ENCODE measurements at places on chromosomes 7 and 10.
A peak's percentile ranks its signal among the peaks of the same experiment; 100 is the strongest.

- 0 out of 2 replicates have a peak, but pooled peaks cover 2% of the 10 kb centered on the region for H3K4me1 ChIP-seq
- no peak overlapping the region for H3K4me3 ChIP-seq
- no peak overlapping the region for H3K27ac ChIP-seq
- no peaks in the 10 kb centered on the region for H3K36me3 ChIP-seq
Measured at GRCh38 chr10:11177926-11178471, 160.3 kb downstream of the CELF2 start.

- H3K4me1 ChIP-seq, result peaks cover 7% of the 10 kb centered on the region
- no peaks in the 10 kb centered on the region for H3K36me3 ChIP-seq
- H3K4me3 ChIP-seq, result no peak overlapping the region
- no peaks in the 10 kb centered on the region for H3K27me3 ChIP-seq
Measured at GRCh38 chr10:114347791-114348190, 56.5 kb downstream of the AFAP1L2 start.

DNA sequence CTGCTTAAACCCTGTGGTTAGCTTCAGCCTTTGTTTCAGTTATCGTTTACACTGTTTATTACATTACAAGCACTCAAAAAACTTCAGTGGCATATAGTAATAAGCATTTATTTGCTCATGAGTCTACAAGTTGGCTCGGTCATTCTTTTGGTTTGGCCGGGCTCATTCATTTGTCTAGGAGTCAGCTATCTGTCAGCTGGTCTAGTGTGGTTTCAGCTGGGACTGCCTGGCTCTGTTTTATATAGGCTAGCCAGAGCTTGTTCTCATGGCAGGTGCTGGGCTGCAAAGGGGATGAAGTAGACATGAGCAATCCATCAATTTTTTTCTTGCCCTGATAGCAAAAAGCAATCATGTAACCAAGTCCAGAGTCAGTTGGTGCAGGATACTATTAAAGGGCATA lies 103.6 kb downstream of the MKLN1 start:
- no peak for DNase-seq
- H3K27me3 ChIP-seq, result no peaks in the 10 kb centered on the region
- no peak overlapping the region for H3K4me3 ChIP-seq
- no peaks in the 10 kb centered on the region for H3K4me1 ChIP-seq
- no peak overlapping the region for H3K27ac ChIP-seq

DNA sequence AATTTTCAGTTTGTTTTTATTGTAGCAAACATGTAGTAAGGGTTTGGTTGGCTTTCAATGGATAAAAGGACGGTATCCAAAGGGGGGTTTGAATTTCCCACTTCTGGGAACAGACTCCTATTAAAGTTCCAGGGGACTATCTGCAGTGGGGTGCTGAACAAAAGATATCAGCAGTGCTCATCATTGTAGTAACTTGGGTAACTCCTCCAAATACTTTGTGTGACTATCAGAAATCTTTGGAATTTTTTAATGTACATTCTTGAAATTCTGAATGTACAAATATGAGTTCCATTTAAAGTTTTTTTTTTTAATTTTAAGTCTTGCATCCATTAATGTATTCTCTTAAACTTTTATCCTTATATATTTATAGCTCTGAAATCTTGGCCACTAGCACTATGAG lies 42.1 kb downstream of the CYP51A1 start:
- no peaks in the 10 kb centered on the region for H3K4me1 ChIP-seq
- peaks cover 2% of the 10 kb centered on the region for H3K36me3 ChIP-seq
- H3K4me3 ChIP-seq, result no peak overlapping the region
- DNase-seq, result no peak

DNA sequence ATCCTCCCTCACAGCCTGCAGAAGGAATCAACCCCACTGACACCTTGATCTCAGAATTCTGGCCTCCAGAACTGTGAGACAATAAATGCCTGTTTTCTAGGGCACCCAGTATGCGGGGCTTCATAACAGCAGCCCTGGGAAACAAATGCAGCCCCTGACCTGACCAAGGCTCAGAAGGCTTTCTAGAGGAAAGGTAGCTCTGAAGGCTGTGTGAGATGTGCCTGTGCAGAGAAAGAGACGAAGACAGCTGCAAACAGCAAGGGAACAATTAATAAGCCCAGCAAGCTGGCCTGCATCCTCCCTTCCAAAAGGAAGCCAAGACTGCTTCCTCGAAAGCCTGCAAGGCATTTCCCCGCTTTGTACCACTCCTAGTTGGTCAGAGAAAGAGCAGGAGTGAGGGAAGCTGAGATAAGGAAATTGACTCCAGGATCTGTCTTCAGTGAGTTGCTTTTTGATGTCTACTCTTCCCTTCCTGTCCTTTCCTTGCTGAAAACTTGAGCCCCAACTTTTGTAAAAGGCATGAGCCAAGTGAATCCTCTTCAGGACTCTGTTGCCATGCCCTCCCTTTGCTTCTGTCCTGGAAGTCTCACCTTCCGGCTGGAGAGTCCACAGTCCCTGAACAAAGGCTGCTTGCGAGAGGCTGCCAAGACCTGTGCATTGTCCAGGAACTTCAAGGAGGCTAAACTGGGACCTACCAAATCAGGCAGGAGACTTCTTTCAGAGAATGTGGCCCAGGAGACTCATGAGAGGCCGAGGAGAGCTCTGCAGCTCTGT lies 71.2 kb upstream of the ARID5B start:
- H3K4me1 ChIP-seq, result no peaks in the 10 kb centered on the region
- no peaks in the 10 kb centered on the region for H3K27me3 ChIP-seq
- H3K36me3 ChIP-seq, result no peaks in the 10 kb centered on the region

GRCh38 chr7:22662036-22662435 lies 65.0 kb upstream of the IL6 start:
- no peak overlapping the region for H3K27ac ChIP-seq
- H3K4me3 ChIP-seq, result no peak overlapping the region
- H3K36me3 ChIP-seq, result no peaks in the 10 kb centered on the region
- DNase-seq, result no peak
- H3K4me1 ChIP-seq, result no peaks in the 10 kb centered on the region

- no peak overlapping the region for H3K4me3 ChIP-seq
- no peaks in the 10 kb centered on the region for H3K36me3 ChIP-seq
- peaks cover 2% of the 10 kb centered on the region for H3K4me1 ChIP-seq
- no peak overlapping the region for H3K27ac ChIP-seq
- H3K27me3 ChIP-seq, result no peaks in the 10 kb centered on the region
- DNase-seq, result no peak
Measured at GRCh38 chr10:73357166-73357565, 1.5 kb downstream of the CFAP70 start.

GRCh38 chr10:93854975-93855374 lies 38.8 kb upstream of the SLC35G1 start:
- no peak overlapping the region for H3K4me3 ChIP-seq
- H3K27ac ChIP-seq, result no peak overlapping the region
- no peaks in the 10 kb centered on the region for H3K36me3 ChIP-seq
- DNase-seq, result no peak

GRCh38 chr10:14787938-14788337 lies 13.2 kb upstream of the FAM107B start:
- DNase-seq, result no peak
- H3K4me1 ChIP-seq, result no peaks in the 10 kb centered on the region
- H3K4me3 ChIP-seq, result no peak overlapping the region
- no peaks in the 10 kb centered on the region for H3K27me3 ChIP-seq
- no peak overlapping the region for H3K27ac ChIP-seq

DNA sequence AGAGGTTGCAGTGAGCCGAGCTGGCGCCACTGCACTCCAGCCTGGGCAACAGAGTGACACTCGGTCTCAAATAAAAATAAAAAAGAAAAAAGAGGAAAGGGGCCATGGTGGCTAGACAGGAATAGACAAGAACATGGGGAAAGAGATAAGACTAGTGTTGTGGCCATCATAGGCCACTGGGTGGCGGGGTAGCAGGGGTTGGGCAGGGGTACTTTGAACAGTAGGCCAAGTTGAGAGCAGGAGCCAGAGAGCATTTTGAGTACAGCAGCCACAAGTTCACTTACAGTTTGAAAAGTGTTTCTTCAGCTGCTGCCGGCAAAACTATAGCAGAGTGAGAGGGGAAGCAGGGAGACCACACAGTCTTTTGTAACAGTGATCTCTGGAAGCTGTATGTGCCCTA lies 656.0 kb downstream of the CNTNAP2 start:
- H3K4me3 ChIP-seq, result no peak overlapping the region
- no peaks in the 10 kb centered on the region for H3K36me3 ChIP-seq
- peak; percentile 50 for DNase-seq
- H3K27ac ChIP-seq, result no peak overlapping the region
- peaks cover 2% of the 10 kb centered on the region for H3K4me1 ChIP-seq

DNA sequence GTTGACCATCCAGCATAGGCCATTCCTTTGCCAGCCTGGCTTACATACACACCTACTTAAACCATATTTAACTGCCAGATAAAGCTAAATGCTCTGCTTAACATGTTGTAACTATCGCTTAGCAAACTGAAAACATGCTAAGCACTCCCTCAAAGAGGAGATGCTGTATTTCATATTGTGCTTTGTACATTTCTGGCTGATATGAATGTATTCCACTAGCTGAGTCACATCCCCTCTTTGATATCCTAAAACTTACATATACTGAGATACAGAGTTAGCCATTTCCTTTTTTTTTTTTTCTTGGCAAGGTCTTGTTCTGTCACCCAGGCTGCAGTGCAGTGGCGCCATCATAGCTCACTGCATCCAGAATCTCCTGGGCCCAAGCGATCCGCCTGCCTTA lies 99.4 kb downstream of the TPST1 start:
- no peak overlapping the region for H3K27ac ChIP-seq
- no peak overlapping the region for H3K4me3 ChIP-seq
- H3K36me3 ChIP-seq, result no peaks in the 10 kb centered on the region
- H3K4me1 ChIP-seq, result no peaks in the 10 kb centered on the region

- H3K36me3 ChIP-seq, result no peaks in the 10 kb centered on the region
- no peak for DNase-seq
- H3K4me1 ChIP-seq, result peaks cover 9% of the 10 kb centered on the region
- H3K27ac ChIP-seq, result no peak overlapping the region
- H3K4me3 ChIP-seq, result no peak overlapping the region
Measured at GRCh38 chr7:8365499-8366110, 67.8 kb upstream of the NXPH1 start.

GRCh38 chr7:44796034-44796503 lies 412 bp upstream of the PPIA start:
- peaks cover 17% of the 10 kb centered on the region for H3K36me3 ChIP-seq
- peak overlapping the region; percentile 84 for H3K4me3 ChIP-seq
- no peaks in the 10 kb centered on the region for H3K27me3 ChIP-seq

GRCh38 chr10:86057708-86058107 lies 308.9 kb downstream of the GRID1 start:
- no peak for DNase-seq
- no peaks in the 10 kb centered on the region for H3K4me1 ChIP-seq
- no peaks in the 10 kb centered on the region for H3K27me3 ChIP-seq
- H3K4me3 ChIP-seq, result no peak overlapping the region

DNA sequence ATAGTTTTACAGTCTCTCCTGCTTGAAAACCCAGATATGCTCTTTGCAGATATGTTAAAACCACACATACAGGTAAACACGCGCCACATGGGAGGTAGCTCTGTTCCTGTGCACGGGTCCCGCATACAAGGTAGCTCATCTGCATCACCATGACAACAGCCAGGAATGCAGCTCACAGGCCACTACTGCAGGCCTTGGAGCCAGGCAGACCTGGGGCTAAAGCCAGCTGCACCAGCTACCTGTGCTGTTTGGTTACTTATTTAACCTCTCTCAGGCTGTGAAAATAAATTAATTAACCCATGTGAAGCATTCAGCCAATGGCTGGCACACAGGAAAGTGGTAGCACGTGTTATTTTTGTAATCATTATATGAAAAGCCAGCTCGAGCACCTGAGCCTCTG lies 428.3 kb downstream of the TNS3 start:
- H3K27ac ChIP-seq, result no peak overlapping the region
- no peak overlapping the region for H3K4me3 ChIP-seq
- H3K4me1 ChIP-seq, result no peaks in the 10 kb centered on the region

DNA sequence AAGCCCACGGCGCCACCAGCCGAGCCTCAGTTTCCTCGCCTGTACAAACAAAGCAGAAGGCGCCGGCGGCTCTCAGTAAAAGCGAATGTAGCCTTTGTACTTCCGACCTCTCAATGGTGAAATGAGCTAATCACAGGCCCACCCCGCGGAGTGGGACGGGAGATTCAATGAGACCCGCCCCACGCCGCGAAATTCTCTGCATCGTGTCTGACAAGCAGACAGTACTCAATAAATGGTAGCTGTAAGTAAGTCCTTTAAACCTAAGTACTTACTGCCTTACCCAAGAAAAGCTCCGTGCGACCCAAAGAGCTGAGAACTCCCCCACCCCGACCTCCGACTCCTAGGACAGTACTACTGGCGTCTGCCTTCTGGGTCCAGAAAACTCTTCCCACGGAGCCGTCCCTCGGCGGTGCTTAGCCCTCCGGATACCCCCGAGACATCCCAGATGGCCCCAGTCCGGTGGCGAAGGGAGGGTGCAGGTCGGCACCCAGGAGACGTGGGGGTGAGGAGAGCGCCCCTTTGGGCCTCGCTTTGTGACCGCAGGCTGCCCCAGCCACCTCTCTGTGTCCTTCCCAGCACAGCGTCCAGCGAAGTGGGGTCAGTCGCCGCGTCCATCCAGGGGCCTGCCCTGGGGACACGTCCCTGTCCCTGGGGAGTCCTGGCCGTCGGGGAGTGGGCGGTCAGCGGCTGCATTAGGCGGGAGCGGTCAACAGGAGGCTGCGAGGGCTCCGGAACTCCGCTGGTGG lies 972 bp upstream of the CXCL12 start:
- no peak overlapping the region for H3K27ac ChIP-seq
- no peaks in the 10 kb centered on the region for H3K36me3 ChIP-seq
- peaks cover 23% of the 10 kb centered on the region for H3K4me1 ChIP-seq
- H3K27me3 ChIP-seq, result peaks cover 33% of the 10 kb centered on the region
- peak overlapping the region; percentile 39 for H3K4me3 ChIP-seq

- DNase-seq, result no peak
- no peak overlapping the region for H3K4me3 ChIP-seq
- no peak overlapping the region for H3K27ac ChIP-seq
- no peaks in the 10 kb centered on the region for H3K4me1 ChIP-seq
- H3K36me3 ChIP-seq, result no peaks in the 10 kb centered on the region
- no peaks in the 10 kb centered on the region for H3K27me3 ChIP-seq
Measured at GRCh38 chr10:89090756-89091445, 100.3 kb downstream of the FAS start.

DNA sequence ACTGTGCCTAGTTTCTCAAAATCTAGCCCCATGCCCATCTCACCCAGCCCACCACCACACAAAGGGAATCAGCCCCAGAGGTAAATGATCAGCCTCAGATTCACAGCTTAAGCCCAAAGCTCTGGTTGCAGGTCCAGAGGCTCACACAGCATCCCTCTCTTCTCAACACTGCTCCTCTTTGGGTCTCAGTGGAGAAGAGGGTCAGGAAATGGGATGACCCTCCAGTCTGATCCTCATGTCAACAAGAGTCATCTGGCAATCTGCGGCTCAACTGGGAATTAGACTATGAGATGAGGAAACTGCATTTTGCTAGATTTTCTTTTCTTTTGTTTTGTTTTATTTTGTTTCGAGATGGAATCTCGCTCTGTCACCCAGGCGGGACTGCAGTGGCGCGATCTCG lies 126.2 kb upstream of the PDLIM1 start:
- no peaks in the 10 kb centered on the region for H3K27me3 ChIP-seq
- no peak overlapping the region for H3K27ac ChIP-seq
- peaks cover 4% of the 10 kb centered on the region for H3K4me1 ChIP-seq
- no peaks in the 10 kb centered on the region for H3K36me3 ChIP-seq
- no peak overlapping the region for H3K4me3 ChIP-seq
- DNase-seq, result no peak

- no peak overlapping the region for H3K27ac ChIP-seq
- no peak for DNase-seq
- no peak overlapping the region for H3K4me3 ChIP-seq
- H3K4me1 ChIP-seq, result no peaks in the 10 kb centered on the region
Measured at GRCh38 chr7:134768243-134768642, 11.2 kb upstream of the CALD1 start.

GRCh38 chr10:29669149-29669548 lies 34.4 kb upstream of the SVIL start:
- H3K4me1 ChIP-seq, result peaks cover 7% of the 10 kb centered on the region
- no peak overlapping the region for H3K27ac ChIP-seq
- no peaks in the 10 kb centered on the region for H3K27me3 ChIP-seq
- H3K4me3 ChIP-seq, result no peak overlapping the region
- no peak for DNase-seq
- no peaks in the 10 kb centered on the region for H3K36me3 ChIP-seq

All from H1 (cell line).